ENCODE measurements at places on chromosomes 12 and 14.

DNA sequence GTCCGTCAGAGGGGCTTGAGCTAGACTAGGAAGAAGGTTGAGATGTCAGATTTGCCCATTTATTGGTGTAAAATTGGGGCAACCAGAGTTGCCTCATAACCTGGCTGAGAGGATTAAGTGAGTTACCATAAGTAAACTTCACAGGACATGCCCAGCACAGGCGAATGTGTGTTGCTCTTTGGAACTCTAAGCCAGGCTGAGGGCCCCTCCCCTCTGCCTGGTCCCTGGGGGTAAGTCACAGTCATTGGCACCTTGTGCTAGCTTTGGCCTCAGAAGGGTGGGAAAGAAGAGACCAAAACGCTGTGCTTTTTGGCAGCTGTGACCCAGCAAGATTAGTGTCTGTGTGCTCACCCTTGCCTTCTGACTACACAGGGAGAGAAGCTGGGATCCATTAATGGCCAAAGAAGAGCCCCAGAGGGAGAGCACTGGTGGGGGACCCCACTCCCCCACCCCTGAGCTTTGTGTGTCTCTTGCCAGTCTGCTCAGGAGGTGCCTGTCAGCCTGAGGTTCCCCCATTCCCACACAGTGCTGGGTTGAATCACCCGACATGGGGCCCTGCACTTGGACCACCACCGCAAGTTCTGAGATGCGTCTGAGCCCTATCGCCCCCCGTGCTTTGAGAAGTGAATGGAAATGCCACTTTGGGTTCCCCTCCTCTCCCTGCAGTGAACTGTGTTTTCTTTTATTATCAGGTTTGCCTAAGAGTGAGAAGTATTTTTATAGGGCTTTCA is 74.1 kb downstream of the CACNA1C start:
- no peaks in the 10 kb centered on the region for H3K36me3 ChIP-seq
- no peaks in the 10 kb centered on the region for H3K4me1 ChIP-seq
- DNase-seq: no peak
- no peak overlapping the region for H3K27ac ChIP-seq
- no peak overlapping the region for H3K4me3 ChIP-seq

GRCh38 chr12:4987076-4988046 is 56.3 kb upstream of the KCNA5 start:
- no peak overlapping the region for H3K4me3 ChIP-seq
- H3K4me1 ChIP-seq: no peaks in the 10 kb centered on the region
- no peak overlapping the region for H3K27ac ChIP-seq
- DNase-seq: no peak

DNA sequence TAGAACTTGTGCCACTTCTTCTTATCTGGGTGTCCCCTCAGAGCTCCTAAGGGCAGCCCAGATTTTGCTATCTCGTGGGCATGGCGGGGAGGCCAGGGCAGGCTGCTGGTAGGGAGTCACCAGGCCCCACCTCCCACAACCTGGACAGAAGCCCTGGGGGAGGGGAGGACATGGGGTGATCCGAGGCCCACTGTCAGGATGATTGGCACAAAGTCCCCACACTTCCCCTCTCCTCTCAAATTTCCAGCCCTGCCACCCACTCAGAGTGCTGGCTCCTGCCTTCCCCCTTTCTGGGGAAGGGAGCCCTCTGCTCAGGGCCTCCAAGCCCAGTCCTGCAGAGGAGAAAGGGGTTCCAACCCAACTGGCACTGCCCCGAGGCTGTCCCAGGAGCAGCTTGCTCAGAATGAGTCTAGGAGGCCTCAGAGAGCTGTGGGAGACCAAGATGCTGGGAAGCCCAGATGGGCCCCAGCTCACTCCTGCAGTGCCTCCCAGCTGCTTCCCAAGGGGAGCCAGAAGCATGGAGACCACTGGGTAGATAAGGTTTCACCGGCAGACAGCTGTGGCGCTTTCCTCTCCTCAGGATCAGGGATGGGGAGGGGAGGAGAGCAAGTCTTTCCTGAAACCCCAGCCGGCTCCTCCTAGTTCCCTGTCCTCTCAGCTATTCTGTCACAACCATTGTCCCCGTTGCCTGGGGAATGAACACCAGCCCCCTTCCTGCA is 82.8 kb downstream of the B4GALNT3 start:
- no peak overlapping the region for H3K4me3 ChIP-seq
- H3K27ac ChIP-seq: no peak overlapping the region
- no peaks in the 10 kb centered on the region for H3K4me1 ChIP-seq
- no peaks in the 10 kb centered on the region for H3K36me3 ChIP-seq

DNA sequence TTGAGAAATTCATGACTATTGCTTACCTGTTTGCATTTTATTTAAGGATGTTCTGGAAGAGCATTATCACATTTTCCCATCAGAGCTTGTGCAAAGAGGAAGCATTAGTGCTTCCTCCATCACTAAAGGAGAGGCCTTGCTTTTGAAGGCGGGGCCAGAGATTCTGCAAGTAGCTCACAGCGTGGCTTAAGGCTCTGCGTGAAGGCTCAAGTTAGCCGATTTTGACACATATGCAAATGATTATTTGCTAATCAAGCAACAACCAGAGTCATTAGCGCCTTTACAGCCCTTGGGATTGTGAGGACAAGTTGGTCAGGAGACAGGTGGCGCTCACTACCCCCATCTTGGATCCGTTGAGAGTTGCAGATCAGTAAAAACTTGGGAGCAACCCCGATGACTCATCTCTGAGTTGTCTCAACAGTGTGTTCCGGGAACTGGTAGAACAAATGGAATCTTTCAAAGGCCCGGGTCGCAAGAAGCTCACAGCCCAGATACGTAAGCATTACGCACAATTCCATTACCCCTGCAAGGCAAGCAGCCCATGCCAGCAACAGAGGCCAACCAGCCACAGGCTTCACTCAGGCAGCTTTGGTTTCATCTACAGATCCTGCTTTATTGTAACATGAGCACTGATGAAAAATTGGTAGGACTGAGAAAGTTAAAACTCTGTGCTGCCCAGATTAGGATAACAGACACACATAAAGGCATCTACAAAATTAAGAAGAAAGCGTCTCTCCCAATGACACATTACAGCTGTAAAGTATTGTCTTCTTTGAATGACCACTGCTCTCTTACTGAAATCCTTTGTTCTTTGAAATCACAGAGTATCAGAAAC is 34.9 kb upstream of the SPTSSA start:
- H3K27ac ChIP-seq: peak overlapping the region; percentile 94
- H3K4me3 ChIP-seq: no peak overlapping the region
- H3K27me3 ChIP-seq: no peaks in the 10 kb centered on the region
- peak; percentile 71 for DNase-seq
- no peaks in the 10 kb centered on the region for H3K36me3 ChIP-seq

- no peaks in the 10 kb centered on the region for H3K27me3 ChIP-seq
- no peaks in the 10 kb centered on the region for H3K36me3 ChIP-seq
- no peaks in the 10 kb centered on the region for H3K4me1 ChIP-seq
- H3K4me3 ChIP-seq: no peak overlapping the region
These were observed 182.8 kb upstream of the ARHGAP5 start for GRCh38 chr14:31894351-31894750.

GRCh38 chr14:91903070-91903469 is 35.7 kb upstream of the TC2N start:
- no peak overlapping the region for H3K4me3 ChIP-seq
- no peaks in the 10 kb centered on the region for H3K36me3 ChIP-seq
- H3K27ac ChIP-seq: peak overlapping the region; percentile 76
- peaks cover 5% of the 10 kb centered on the region for H3K4me1 ChIP-seq

- DNase-seq: no peak
- no peaks in the 10 kb centered on the region for H3K36me3 ChIP-seq
- H3K4me1 ChIP-seq: peaks cover 18% of the 10 kb centered on the region
- H3K4me3 ChIP-seq: peak overlapping the region; percentile 88
These were observed 638 bp downstream of the PLEKHG3 start for GRCh38 chr14:64704743-64705380.

DNA sequence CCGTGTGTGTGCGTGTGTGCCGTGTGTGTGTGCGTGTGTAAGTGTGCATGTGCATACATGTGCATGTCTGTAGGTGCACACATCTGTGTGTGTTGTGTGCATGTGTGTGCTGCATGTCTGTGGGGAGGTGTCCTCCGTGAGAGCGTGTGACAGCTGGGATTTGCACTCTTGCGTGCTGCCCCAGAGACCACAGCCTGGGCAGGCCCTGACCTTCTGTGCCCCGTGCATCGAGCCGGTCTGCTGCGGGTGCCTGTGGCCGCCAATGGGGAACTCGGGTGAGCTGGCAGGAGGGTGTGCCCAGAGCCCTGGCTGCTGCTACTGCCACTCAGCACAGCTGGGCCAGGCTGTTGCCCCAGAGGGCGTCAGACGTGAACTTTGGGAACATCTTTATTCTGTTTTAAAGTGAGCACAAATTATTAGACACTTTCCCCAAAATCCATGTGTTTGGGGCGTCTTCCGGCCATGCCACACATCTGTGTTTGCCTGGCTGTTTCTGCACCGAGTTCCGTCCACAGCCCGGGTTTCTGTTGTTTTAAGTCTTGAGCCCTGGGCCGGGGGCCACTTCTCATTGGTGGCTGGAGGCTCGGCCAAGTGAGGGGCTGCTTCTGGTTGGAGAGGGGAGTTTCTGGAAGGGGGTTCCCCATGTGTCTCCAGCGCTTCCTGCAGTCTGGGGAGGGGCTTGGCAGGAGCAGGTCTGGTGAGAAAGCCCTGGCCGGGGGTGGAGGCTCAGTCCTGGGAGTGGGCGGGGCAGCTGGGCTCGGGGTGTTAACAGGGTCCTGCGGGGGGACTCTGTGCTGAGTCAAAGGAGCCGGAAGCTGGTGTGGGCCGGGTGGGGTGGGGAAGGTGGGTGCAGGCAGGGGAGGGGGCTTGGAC is 7.6 kb downstream of the CEP170B start:
- no peaks in the 10 kb centered on the region for H3K4me1 ChIP-seq
- no peaks in the 10 kb centered on the region for H3K36me3 ChIP-seq
- H3K27me3 ChIP-seq: no peaks in the 10 kb centered on the region
- H3K4me3 ChIP-seq: no peak overlapping the region

DNA sequence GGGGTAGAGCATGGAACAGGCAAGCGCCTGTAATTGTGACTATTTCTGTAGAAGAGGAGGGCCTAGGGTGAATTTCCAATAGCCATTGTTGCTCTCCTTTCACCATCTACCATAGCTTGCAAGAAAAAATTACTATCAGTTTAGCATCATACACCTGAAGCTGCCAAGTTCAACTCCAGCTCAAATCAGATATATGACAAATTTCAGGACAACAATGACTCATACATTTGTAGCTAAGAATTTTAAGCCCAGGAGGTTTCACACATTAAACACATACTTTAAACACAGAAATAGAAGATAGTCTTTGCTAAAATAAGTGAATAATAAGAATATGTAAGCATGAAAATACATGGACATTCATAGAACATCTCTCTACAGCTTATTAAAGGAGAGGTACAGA is 17.6 kb upstream of the G2E3 start:
- H3K36me3 ChIP-seq: no peaks in the 10 kb centered on the region
- no peaks in the 10 kb centered on the region for H3K27me3 ChIP-seq
- no peak overlapping the region for H3K27ac ChIP-seq
- H3K4me3 ChIP-seq: no peak overlapping the region
- H3K4me1 ChIP-seq: no peaks in the 10 kb centered on the region
- DNase-seq: no peak

DNA sequence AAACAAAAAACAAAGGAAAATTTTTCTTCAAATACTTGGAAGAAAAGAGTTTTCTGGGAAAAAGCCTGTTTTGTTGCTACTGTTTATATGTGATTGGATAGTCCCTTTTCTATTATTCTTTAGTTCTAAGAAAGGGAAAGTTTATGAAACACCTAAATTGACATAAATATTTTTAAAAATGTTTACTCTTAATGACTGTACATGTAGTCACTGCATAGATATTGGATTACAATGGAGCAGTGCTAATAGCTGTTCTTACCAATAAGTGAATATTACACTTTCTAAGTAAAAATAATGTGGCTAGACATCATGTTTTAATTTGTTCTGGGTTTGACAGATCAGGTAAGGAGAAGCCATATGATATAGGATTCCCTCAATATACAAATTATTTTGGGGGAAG is 352.7 kb upstream of the DIO2 start:
- H3K27me3 ChIP-seq: no peaks in the 10 kb centered on the region
- no peak overlapping the region for H3K4me3 ChIP-seq
- DNase-seq: no peak
- no peaks in the 10 kb centered on the region for H3K36me3 ChIP-seq
- no peaks in the 10 kb centered on the region for H3K4me1 ChIP-seq

DNA sequence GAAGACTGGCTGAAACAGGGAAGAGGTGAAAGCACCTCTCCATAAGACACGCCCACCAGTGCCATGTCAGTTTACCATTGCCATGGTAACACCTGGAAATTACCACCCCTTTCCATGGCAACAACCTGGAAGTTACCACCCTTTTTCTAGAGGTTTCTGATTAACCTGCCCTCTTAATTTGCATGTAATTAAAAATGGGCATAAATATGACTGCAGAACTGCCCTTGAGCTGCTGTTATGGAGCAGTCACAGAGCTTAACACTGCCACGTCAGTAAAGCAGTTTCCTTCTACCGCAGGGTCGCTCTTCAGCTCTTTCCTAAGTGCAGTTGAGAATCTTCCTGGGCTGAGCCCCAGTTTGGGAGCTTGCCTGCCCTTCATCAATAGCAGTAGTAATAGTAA is 55.2 kb downstream of the RASSF3 start:
- no peak for DNase-seq
- H3K27me3 ChIP-seq: no peaks in the 10 kb centered on the region
- no peaks in the 10 kb centered on the region for H3K36me3 ChIP-seq
- H3K27ac ChIP-seq: peak overlapping the region; percentile 40
